ENCODE measurements at places on chromosomes 7 and 10.

DNA sequence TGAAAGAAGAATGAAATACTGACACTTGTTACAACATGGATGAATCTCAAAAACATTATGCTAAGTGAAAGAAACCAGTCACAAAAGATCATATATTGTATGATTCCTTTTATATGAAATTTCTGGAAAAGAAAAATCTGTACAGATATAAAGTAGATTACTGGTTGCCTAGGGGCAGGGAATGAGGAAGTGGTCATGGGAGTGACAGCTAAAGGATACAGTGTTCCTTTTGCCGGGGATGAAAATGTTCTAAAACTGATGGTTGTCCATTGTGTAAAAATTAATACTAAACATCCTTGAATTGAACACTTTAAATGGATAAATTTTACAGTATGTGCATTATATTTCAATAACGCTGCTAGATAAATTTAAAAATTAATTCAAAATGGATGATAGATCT lies 25.1 kb downstream of the ALOX5 start:
- DNase-seq: no peak

DNA sequence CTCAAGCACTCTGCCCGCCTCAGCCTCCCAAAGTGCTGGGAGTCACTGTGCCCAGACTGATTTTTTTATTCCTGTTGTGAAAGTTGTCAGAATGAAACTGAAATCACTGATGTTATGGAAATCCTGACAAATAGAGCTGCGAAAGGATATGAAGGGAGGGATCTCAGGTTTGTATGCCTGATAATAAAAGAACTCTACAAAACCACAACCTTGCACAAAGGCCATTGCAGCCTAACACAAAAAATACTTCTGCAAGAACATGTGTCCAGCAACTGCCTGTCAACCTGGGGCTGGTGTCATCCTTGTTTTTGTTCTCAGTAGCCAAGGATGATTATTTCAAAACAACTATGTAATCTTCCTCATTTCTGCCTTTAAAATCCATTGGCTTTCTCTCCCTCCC lies 126.1 kb downstream of the NEBL start:
- no peak for DNase-seq

- DNase-seq: no peak
Measured at GRCh38 chr7:158827411-158828132, 1.7 kb downstream of the ESYT2 start.

DNA sequence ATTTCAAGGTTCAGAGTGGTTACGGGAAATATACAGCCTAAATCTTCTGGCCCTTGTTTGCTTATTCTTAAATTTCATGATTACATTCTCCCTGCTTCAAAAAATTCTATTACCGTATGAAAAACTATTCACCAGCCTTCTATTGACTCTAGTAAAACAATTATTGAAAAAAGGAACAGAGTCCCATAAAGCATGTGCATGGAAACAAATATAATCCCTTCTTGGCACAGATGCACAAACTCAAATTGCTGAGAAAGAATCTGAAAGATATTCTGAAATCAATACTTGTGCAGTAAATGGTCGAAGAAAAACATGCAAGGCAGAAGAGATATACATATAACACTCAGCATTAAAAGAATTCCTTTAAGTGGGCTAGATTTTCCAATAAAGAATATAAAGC lies 83.6 kb downstream of the LRRN3 start:
- DNase-seq: no peak

- peak; percentile 25 for DNase-seq
Measured at GRCh38 chr10:122639801-122640200, 59.8 kb downstream of the C10orf120 start.

- no peak for DNase-seq
Measured at GRCh38 chr10:29980084-29980483, 79.3 kb downstream of the JCAD start.

DNA sequence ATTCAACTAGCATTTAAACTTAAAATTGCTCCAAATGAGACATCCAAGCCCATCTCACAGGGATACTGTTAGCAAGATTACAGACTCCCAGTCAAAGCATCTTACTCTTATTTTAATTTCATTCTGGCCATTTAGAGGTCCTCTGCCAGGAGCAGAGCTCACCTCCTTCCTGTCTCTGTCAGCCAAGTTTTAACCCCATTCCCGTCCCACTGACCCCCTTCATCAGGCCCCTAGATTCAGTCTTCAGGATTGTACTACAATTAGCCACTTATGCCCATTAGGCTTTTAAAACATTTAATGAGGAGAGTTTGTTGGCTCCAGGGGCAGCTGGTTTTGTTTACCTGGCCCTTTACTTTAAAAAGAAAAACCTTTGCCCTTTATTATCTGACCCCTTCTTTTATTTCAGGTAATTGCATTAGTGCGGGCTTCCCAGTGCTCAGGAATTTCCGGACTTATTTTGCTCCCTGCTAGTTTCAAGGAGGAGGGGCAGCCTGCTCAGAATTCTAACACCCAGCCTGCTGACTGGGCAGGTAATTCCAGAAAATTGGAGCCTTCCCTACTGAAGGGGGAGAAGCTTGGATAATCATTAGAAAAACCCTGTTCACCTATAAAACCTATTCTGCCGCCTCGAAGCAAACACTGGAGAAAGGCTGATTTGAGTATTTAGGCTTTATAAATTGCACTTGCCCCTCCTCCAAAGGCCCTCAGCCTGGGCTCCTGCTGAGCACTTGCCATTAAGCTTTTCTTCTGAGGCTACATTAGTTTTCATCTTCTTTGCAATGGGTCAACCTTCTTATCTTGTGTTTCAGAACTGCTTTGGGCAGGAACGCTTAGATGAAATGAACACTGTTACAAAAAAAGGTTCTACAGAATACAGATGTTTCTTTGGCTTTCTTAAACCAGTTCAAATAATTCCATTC lies 200.5 kb upstream of the HPS1 start:
- no peak for DNase-seq

DNA sequence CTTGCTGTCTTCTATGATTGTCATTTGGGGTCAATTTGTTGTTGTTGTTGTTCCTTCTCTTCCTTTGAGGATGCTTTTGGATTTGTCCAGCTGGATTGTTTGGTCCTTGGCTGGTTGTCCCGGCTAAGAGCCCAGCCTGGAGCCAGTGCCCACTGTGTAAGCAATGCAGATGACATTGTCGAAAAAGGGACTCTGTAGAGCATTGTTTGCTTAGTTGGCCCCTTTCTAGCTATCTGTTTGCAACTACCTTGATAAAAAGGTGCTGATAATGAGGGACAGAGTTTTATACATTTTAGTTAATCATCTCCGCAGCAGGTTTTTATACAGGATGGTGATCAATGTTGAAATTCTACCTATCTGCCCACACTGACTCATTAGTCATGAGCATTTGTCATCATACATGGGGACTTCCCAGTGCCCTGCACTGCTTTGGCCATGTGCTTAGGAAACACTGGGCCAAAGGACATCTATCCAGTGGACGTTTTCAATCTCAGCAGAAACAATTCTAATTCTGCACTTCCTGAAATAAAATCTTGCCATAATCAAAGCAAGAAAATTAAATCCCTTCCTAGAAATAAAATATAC lies 311.9 kb downstream of the GRM8 start:
- DNase-seq: no peak

- DNase-seq: no peak
Measured at GRCh38 chr10:9957351-9957750, 1060.3 kb upstream of the CELF2 start.

GRCh38 chr10:127048630-127049029 lies 143.4 kb downstream of the DOCK1 start:
- DNase-seq: peak; percentile 4

Data from NCI-H1105 treated with DMSO at 0.1 percent for 48 hours (cell line).